Activated T-helper 1 cell treated with anti-CD3 and anti-CD28 coated beads, Interleukin-12 subunit alpha, Interleukin-12 subunit beta, Interleukin-2, Interleukin-4 antibody, amounts not matched to agents 30 ng/mL and 10 ng/mL and 1 ng/mL, durations not matched to agents 14 hours and 24 hours and 36 hours (primary cell): ENCODE measurements at places on chromosomes 2 and 18. TPM values are rescaled to one million over a fixed set of nuclear protein-coding genes. Genes with fewer than 3 reads are reported as not detected.

GRCh38 chr2:59066787-59067399 is 825.8 kb upstream of the FANCL start:
- no peak overlapping the region for H3K27ac ChIP-seq
- DNase-seq, result no peak
- H3K4me1 ChIP-seq, result no peaks in the 10 kb centered on the region
- H3K27me3 ChIP-seq, result no peaks in the 10 kb centered on the region
- no peaks in the 10 kb centered on the region for H3K36me3 ChIP-seq

GRCh38 chr2:24238158-24238557 is 63.3 kb downstream of the FAM228A start:
- peaks cover 8% of the 10 kb centered on the region for H3K36me3 ChIP-seq
- H3K27me3 ChIP-seq, result no peaks in the 10 kb centered on the region

Gene KCMF1
- total RNA-seq, result 98.1 and 108 TPM in 2 replicates

GRCh38 chr2:223264541-223265193 is 212.7 kb downstream of the KCNE4 start:
- H3K27ac ChIP-seq, result no peak overlapping the region
- H3K4me3 ChIP-seq, result no peak overlapping the region
- H3K27me3 ChIP-seq, result no peaks in the 10 kb centered on the region
- H3K36me3 ChIP-seq, result no peaks in the 10 kb centered on the region
- DNase-seq, result no peak
- no peaks in the 10 kb centered on the region for H3K4me1 ChIP-seq

DNA sequence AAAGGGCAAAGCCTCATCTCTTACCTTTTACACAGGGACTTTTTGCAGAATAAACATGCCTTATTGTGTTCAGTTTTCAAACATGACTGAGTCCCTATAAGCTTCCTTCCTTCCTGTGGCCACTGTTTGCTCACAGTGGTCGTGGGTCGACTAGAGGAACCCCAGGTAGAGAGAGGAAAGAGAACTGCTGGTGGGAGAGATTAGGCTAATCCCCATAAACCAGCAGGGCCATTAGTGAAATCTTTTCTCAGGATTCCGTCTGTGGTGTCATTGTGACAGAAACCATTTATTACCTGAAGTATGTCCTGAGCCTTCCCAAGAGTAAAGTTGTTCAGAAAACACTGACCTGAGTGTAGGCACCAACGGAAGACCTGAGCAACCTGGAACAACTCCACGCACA is 21.3 kb upstream of the BOD1L2 start:
- no peak for DNase-seq
- H3K27ac ChIP-seq, result no peak overlapping the region
- no peaks in the 10 kb centered on the region for H3K4me1 ChIP-seq
- peaks cover 25% of the 10 kb centered on the region for H3K27me3 ChIP-seq
- H3K4me3 ChIP-seq, result no peak overlapping the region
- no peaks in the 10 kb centered on the region for H3K36me3 ChIP-seq

DNA sequence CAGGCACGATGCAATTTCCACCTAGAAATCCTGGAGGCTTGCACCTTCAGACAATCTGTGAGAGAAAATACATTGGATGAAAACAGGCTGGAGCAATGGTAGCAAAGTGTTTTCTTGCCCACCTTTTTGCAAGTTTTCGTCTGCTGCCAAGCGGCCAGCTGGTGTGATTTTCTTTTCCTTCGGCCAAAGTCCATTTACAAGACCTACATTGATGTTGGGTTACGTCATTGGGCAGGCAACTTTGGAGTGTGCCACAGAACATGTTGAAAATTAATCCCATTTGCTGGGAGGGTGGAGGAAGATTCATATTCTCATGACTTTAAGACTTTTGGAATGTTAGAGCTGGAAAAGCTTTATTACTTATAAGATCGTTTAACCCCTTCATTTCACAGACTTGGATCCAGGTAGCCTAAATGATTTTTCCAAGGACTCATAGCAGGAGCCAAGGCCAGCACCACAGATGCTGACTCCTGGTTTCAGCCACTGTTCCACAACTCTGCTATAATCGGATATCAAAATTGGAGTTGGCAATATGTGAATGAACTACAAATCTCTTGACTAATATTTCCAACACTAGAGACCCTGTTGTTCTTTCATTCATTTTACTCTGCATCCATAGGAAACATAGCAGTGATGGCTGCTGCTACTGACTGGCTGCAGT is 352.1 kb downstream of the RND3 start:
- H3K4me3 ChIP-seq, result no peak overlapping the region
- H3K4me1 ChIP-seq, result no peaks in the 10 kb centered on the region
- H3K36me3 ChIP-seq, result no peaks in the 10 kb centered on the region
- H3K27ac ChIP-seq, result no peak overlapping the region
- no peak for DNase-seq

Gene TLX2
- 1.2 and 1.5 TPM in 2 replicates for total RNA-seq
